ENCODE measurements at places on chromosomes 11 and 22.

DNA sequence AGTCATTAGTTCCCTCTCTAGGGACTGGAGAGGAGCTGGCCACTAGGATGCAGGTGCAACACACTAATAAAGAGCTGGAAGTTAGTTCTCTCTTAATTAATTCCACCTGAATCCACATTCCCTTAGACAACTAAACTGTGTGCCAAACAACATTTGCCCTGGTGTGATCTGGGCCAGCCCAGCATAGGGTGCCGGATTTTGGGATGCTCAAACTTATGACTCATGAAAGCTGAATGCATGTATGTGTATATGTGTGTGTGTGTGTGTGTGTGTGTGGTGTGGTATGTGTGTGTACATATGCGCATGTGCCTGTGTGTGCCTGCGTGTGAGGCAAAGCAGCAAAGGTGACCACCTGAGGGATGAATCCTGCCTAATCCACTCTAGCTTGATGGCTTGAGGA lies 110.7 kb downstream of the EHF start:
- DNase-seq = peak; percentile 14

DNA sequence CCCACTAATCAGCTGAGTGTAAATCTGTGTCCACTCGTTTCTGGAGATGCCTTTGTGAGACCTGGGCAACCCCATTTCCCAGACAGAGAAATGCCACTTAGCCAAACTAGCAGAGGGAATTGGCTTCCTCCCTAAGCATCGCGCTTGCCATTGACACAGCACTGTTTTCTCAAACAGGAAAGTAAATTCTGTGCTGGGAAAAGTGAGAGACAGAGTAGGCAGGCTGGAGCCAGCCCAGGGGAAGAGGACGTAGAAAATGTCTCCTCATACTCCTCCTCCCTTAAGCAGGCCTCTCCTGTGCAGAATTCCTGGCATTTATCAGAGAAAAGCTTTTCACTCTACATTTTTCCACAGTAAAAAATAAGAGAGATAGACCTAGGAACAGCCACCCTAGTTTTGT lies 99.1 kb upstream of the AMOTL1 start:
- no peak for DNase-seq

GRCh38 chr22:46003271-46004091 lies 26.5 kb upstream of the WNT7B start:
- peak; percentile 60 for DNase-seq

DNA sequence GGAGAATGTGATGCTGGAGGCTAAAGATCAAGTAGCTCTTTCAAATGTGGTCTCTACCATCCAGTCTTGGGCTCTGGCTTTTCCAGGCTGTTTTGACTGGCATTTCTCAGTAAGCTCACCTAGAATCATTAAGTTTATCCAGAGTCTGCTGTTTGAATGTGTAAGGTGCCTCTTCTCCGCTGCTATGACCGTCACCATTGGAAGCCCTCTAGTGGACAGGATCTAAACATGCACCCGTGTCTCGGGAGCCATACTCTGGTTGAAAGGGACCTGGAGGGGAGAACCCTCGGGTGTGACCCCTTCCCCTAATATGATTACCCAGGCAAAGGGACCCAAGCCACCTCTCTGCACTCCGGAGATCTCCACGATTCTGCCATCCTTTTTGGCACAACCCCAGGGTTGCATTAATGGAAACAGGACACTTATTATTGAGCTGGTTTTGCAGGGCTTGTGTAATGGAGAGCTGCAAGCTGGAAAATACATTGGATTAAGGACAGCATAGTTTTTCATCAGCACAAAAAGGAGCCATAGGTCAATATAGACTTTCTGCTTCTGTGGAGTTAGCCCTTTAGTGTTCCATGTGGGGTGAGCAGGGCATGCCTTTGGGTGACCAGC lies 191.0 kb upstream of the LARGE1 start:
- peak; percentile 44 for DNase-seq

DNA sequence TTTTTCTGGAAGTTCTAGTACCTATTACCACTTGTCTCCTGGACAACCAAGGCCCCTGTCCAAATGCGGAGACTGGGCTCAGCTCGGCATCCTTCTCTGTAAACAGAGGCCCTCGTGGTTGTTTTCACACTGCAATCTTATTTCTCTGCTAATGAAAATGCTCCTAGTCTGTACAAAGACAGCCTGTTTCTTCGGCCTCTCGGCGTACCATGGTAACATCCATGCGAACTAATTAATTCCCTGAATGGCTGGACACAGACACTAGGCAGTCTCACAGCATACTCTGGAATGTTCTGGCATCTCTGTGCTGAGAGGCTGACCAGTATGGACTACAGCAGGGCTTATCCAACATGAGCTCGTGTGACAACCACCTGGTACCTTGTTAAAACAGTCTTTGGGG lies 5.7 kb downstream of the POLR3H start:
- DNase-seq = no peak

GRCh38 chr22:40377931-40378330 lies 7.5 kb downstream of the SGSM3 start:
- DNase-seq = no peak

DNA sequence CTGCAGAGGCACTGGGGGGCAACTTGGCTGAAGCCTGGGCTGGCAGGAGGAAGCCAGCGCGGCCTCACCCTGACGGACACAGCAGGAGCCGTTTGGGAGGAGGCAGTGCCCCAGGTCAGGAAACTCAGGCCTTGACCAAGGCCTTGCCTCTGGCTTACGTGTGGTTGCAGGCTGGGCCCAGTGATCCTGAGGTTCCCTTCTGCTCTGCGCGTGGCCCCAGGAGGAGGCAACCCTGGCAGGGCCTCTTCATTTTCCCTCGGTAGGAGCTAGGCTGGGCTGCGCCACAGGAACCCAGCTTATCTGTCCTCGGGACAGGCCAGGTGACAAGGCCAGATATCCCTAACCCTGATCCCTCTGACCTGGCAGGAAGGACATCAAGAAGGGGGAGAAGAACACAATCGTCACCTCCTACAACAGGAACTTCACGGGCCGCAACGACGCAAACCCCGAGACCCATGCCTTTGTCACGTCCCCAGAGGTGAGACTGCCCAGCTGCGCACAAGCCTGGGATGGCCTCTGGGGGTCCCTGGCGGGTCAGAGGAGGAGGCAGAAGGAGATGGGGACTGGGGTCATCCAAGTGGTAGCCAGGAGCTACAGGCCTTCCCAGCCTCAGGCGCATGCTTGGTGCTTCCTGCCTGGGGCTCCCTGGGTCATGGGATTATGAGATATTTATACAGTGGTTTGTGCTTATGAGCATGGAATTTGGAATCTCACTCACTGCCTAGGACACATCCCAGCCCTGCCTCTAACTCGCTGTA lies 20.6 kb downstream of the POLR3H start:
- peak; percentile 31 for DNase-seq

- peak; percentile 77 for DNase-seq
Observed at GRCh38 chr11:74380746-74381439, 17.3 kb downstream of the PGM2L1 start.

DNA sequence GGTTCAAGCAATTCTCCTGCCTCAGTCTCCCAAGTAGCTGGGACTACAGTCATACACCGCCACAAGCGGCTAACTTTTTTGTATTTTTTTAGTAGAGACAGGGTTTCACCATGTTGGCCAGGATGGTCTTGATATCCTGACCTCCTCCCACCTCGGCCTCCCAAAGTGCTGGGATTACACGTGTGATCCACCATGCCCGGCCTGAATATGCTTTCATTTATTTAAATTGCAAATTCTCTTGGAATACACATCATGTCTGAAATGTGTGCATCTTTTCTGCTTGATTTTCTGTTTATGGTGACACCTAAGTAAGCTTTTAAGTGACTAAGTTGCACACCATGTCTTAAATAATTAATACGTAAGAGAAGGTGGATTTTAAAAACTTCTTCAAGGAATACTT lies 31.7 kb downstream of the IZUMO1R start:
- no peak for DNase-seq

- peak; percentile 33 for DNase-seq
Observed at GRCh38 chr11:76512851-76513653, 68.2 kb downstream of the EMSY start.

- DNase-seq = no peak
Observed at GRCh38 chr11:79346021-79346420, 94.8 kb downstream of the TENM4 start.

DNA sequence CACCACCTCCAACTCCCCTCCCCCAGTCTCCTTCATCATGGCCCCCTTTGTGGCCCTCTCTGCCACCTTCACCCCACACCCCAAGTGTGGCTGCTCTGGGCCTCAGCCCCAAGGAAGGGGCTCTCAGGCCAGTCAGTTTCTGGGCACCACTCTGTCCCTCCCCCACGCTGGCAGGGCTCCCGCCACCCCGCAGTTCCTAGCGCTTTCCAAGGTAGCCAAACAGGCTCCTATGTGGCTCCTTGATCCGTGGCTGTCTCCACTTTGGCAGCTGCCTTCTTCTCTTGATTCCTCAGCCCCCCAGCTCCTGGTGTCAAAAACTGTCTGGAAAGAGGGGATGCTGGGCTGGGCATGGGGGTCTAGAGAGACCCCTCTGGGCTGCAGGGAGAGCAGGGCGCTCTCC lies 10.4 kb upstream of the CACNA1I start:
- no peak for DNase-seq

DNA sequence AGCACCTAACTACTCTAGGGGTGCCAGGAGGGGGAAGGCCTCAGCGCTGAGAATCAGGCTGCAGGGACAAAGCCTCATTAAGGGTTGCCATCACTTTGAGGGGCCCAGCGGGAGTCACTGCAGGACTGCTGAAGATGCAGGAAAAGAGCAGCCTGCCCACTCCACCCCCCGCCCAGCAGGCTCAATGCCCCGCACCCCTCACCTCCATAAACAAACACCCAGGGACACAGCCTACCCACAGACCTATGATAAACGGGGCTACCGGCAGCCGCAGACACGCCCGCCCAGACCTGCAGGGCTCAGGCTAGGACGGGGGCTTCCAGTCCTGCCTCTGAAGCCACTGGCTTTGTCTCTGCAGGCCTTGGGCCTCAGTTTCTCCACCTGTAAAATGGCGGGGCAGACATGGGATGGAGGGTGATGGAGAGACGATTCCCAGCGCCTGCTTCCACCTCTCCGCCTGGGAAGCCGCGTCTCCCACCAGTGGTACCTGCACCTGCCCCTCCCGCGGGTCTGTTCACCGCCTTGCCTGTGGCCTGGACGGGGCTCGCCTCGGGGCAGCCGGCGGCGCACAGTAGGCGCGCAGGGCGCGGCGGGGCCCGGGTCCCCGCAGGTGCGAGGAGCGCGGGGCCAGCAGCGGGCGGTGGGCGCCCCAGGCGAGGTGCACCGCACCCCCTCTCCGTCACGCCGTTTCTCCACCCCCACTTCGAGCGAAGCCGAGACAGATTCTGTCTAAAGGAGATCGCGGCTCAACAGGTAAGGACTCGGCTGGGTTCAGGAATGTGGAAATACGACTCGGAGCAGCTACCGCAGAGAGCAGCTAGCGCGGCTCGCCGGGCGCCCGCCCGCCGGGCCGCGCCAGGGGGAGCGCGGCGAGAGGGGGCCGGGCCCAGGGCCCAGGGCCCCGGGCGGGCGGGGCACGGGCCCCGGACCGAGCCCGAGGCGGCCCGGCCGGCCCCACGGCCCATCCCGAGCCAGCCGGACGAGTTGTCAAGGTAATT lies 1.5 kb downstream of the WNT7B start:
- peak; percentile 60 for DNase-seq

DNA sequence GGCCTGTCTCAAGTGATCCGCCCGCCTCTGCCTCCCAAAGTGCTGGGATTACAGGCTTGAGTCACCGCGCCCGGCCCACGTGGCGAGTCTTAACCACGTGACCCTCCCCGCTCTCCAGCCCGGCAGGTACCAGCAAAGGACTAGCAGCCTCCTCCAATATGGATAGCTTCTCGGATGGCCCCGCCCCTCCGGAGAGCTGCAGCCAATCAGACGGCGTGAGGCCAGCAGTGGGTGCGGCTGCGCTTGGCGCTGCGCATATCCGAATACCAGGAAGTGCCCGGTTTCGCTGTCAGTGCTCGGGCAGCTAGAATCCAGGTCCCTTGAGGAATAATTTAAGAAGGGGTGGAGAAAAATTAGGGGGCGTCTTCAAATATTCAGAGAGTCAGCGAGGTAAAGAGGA lies 14.7 kb upstream of the PISD start:
- DNase-seq = peak; percentile 96

DNA sequence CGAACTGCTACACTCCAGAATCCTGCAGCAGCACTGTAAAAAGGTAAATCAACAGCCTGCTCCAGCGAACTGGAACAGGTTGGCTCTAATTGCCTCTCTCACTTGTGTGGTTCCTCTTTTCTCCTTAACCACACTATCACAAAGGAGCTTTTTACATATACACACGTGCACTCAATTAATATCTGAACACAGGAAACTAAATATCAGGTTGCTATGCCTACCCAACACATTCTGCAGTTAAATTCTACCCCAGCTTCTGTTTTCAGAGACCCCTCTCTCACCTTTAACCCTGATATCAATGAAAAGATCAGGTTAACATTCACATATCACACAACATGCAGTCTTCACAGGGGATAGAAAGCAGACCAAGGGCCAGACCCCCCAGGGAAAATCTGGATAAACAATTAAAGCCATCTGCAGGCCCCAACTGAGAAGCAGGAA lies 11.0 kb downstream of the RBFOX2 start:
- peak; percentile 42 for DNase-seq

DNA sequence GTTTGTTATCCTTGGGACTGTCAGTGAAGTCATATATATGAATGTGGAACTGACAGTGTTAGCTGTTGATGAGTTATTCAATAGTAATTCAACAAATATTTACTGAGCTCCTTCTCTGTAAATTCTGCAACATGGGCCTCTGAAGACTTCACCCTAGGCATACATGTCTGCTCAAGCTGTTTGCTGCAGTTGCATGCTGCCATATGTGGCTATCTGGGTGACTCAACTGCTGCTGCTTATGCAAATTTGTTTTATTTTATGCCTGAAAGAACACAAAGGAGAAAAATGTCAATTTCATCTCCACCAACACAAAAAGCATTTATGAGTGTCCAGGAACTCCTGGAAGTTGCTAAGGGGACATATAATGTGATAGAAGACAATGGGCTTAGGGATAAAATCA lies 417.6 kb downstream of the AASDHPPT start:
- DNase-seq = peak; percentile 57

DNA sequence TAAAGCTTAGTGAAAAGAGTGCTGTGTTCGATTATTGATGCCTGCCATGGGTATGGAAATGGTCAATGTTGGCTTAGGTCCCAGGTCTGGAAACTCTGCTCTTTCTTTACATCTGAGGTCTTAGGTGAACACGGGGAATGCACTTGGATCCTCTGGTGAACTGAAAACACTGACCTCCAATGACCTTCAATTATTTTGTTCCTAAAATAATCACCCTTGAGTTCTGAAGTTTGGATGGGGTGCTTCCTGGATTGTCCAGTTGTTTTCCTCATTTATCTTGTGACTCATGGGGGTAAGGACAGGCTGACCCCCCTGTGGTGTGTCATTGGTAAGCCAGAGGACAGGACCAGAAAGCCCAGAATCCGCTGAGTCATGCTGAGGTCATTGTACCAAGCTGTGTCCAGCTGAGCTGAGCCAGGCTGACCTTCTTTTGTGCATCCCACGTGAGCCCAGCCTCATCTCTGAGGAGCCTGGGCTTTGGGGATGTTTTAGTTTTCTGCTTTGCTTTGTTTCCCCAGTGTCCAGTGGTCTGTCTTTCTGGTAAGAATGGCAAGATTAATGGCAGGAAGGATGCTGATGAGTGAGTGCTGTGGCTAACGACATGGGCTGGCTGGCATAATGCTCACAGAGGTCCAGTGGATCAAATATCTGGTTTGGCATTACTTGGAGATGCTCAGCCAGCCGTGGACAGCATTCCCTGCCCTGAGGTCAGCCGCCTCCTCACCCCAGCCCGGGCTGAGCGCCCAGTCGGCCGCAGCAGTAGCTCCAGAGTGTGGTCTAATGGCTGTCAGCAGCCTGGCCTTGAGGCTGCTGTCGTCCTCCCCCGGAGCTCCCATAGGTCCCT lies 35.6 kb downstream of the AMPD3 start:
- peak; percentile 98 for DNase-seq

Data from kidney tubule cell (primary cell).